ENCODE measurements at places on chromosomes 13 and 19. TPM values are rescaled to one million over a fixed set of nuclear protein-coding genes. Genes with fewer than 3 reads are reported as not detected.

The CYP2A6 gene
- total RNA-seq: not detected

The NPAS1 gene
- 1.6 TPM for total RNA-seq

The SERPINE3 gene
- total RNA-seq: not detected

The C1QTNF9 gene
- total RNA-seq: not detected

The CGB5 gene
- not detected for total RNA-seq

The C19orf85 gene
- total RNA-seq: not detected

The ZNF575 gene
- 6.5 TPM for total RNA-seq

DNA sequence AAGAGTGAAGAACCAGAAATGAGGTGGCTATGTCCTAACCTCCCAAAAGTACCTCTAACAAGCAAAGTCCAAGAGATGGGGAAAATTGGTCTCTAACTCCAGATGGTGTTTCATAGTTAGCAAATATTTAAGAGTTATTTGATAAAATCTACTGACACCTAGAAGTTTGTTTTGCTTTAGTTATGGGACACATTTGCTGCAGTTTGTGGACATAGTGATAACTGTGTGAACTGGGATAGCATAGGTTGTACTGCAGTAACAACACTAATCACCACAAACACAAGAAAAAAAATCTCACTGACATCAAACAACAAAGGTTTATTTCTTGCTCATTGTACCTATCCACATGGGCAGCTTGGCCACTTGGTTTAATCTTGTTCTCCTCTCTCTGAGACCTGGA lies 965.0 kb upstream of the SPRY2 start:
- no peak for DNase-seq

DNA sequence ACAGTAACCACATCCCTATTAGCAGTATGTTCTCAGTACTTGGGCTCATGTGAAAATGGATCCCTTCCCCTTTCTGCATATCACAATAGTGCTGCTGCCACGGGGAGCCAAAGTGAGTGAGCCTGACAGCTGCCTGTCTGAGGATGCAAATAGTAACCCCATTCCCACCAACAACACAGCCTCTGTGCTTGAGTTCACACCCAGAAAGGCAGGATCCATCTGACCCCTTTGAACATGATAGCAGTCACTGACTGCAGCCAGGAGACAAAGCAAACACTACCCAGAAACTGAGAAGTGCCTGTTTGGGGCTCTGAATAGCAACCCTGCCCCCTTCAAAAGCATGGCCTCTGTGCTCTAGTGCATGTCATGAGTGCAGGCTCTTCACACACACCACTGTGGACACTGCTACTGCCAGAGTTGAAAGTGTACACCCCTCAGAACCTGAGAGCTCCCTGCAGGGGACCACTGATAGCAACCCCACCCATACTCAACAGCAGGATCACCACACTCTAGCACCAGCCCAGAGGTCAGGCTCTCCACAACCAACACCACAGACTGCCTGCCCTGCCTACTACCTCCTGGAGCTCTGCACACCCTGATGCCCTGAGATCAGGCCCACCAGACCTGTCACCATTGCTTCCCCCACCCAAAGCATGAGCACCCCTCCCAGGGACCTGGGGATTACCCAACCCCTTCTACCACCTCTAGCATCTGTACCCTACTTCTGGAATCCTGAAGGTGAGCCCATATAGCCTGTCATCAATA lies 1563.5 kb upstream of the PRR20A start:
- no peak for DNase-seq

DNA sequence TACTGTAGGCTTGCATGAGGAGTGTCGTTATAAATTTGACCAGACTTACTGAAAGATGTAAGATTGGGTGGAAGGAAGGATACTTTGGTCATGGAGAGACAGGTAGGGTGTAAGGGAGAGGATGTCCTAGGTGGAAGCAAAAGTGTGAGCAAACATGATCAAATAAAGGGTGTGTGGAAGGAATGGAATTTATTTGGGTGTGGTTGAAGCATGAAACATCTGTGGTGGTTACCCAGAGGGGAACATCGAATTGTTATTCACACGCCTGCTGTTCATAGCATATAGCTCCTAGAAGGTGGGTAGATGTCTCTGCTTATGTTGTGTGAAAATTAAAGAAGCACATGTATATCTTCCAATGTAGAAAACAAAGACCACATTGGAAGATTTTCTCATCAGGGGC lies 157.7 kb downstream of the ATP8A2 start:
- DNase-seq: no peak

GRCh38 chr19:4768934-4769777 lies 22.4 kb upstream of the FEM1A start:
- DNase-seq: peak; percentile 70

DNA sequence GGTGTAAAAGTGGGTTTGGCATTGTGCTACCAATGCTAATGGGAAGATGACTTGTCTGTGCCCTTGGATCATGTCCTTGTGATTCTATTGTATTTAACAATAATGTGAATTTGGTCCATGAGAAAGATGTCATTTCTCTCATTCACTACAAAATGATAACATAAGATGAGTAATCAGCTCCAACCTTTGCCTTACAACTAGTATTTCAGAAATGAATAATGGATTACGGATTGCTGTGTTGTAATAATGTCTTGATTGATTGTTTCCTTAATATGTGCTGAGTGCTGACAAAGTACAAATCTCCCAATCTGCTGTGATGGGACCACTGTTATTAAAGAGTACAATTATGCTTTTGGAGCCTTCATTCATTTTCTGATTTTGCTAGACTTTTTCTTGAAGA lies 375.0 kb downstream of the PCDH9 start:
- no peak for DNase-seq

- no peak for DNase-seq
These were observed 854 bp downstream of the IL12RB1 start for GRCh38 chr19:18085702-18086457.

DNA sequence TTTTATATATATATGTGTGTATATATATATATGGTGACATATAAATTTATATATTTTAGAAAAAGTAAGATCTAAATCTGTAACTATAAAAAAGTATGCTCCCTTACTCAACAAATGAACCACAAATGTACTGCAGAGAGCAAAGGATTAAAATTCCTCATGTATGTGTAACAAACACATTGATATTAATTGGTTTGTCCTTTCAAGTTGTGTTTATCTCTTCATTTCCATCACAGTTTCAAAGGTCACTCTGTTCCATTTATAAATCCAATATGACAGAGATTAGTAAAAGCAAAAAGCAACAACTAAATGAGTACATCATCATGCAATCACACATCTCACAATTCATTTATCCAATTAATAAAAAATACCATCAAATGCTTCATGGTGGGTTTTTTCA lies 247.9 kb downstream of the DACH1 start:
- no peak for DNase-seq

DNA sequence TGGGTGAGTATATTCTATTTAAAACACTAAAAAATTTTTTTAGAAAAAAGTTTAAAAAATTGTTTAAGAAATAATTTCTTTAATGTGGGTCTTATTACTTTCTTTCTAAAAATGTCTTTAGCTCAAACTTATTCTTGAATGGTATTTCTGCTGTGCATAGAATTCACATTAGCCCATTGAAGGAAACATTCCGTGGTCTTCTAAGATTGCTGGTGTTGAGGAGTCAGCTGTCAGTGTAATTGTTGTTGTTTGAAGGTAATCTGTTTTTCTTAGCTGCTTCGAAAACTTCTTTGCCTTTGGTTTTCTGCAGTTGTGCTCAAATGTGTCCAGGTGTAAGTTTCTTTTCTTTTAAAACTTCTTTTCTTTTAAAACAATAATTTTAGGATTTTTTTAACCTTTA lies 85.4 kb upstream of the KLF12 start:
- DNase-seq: no peak

- no peak for DNase-seq
These were observed 292.5 kb downstream of the UQCRFS1 start for GRCh38 chr19:28920269-28921066.

GRCh38 chr13:91836553-91836952 lies 438.1 kb downstream of the GPC5 start:
- no peak for DNase-seq

- no peak for DNase-seq
These were observed 74.4 kb downstream of the ARHGAP35 start for GRCh38 chr19:46935066-46935663.

All from left colon (tissue), 2 donors.